ENCODE measurements at places on chromosomes 4 and X.

- H3K27ac ChIP-seq, result no peak overlapping the region
- DNase-seq, result no peak
- H3K27me3 ChIP-seq, result no peaks in the 10 kb centered on the region
- no peak overlapping the region for H3K4me3 ChIP-seq
Measured at GRCh38 chr4:37749398-37749988, 63.3 kb upstream of the RELL1 start.

DNA sequence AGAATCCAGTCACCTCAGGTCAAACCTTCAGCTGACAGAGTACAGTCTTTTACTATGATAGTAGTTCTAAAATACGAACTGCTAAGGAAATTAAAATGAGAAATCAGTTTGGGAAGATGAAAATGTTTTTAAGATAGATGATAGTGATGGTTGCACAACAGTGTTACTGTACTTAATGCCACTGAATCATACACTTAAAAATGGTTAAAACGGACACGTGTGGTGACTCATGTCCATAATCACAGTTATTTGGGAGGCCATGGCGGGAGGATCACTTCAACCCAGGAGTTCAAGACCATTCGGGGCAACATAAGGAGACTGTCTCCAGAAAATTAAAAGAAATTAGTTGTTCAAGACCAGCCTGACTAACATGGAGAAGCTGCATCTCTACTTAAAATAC lies 41.4 kb downstream of the ABHD18 start:
- no peak for DNase-seq
- no peak overlapping the region for H3K4me3 ChIP-seq
- H3K36me3 ChIP-seq, result peaks cover 4% of the 10 kb centered on the region
- no peak overlapping the region for H3K27ac ChIP-seq
- no peaks in the 10 kb centered on the region for H3K4me1 ChIP-seq

DNA sequence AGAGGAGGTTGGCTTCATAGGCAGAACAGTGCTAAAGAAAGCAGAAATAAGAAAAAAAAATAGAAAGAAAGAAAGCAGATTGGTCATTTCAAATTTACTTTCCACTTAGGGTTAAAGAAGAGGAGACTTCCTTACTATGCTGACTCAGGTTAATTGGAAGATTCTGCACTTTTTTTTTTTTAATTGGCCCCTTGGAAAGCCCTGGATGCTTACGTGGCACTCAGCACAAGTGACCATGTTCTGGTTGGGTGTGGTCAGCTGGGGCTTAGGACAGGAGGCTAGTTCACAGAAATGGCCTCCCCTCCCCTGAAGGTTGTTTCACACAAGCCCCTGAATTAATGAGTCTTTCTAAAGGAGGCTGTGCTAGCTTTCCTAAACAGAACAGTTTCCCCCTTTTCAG lies 14.5 kb downstream of the MAGEA9B start:
- no peak for DNase-seq
- H3K27ac ChIP-seq, result no peak overlapping the region
- peaks cover 11% of the 10 kb centered on the region for H3K4me1 ChIP-seq

GRCh38 chrX:13059637-13060499 lies 15.4 kb upstream of the FAM9C start:
- H3K27me3 ChIP-seq, result no peaks in the 10 kb centered on the region
- H3K36me3 ChIP-seq, result no peaks in the 10 kb centered on the region
- no peak for DNase-seq
- no peaks in the 10 kb centered on the region for H3K4me1 ChIP-seq

DNA sequence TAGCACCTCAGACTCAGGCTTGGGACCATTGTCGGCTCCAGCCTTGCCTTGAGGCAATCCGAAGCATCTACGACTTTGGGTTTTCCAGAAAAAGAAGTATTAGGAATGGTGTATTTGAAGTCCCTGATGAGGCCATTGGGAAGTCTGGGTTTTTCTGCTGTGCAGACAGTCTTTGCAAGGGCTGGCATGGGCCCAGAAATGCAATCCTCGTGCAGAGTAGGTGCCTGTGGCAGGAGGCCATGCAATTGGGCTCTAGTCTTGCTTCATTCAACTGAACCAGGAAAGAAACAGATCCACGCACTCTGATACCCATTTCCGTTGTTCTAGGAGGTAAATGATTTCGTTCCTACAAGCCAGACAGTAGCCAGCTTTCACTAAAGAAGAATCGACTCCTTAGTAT lies 12.4 kb downstream of the ZFP92 start:
- no peaks in the 10 kb centered on the region for H3K27me3 ChIP-seq
- H3K27ac ChIP-seq, result no peak overlapping the region
- no peak for DNase-seq

- peak overlapping the region; percentile 25 for H3K4me3 ChIP-seq
- H3K36me3 ChIP-seq, result peaks cover 6% of the 10 kb centered on the region
- no peaks in the 10 kb centered on the region for H3K4me1 ChIP-seq
- peaks cover 1% of the 10 kb centered on the region for H3K27me3 ChIP-seq
- no peak overlapping the region for H3K27ac ChIP-seq
- no peak for DNase-seq
Measured at GRCh38 chr4:7418131-7418943, 16.4 kb downstream of the PSAPL1 start.

GRCh38 chr4:132707955-132708354 lies 441.1 kb upstream of the PCDH10 start:
- no peaks in the 10 kb centered on the region for H3K27me3 ChIP-seq
- no peaks in the 10 kb centered on the region for H3K4me1 ChIP-seq
- DNase-seq, result no peak
- no peak overlapping the region for H3K4me3 ChIP-seq

DNA sequence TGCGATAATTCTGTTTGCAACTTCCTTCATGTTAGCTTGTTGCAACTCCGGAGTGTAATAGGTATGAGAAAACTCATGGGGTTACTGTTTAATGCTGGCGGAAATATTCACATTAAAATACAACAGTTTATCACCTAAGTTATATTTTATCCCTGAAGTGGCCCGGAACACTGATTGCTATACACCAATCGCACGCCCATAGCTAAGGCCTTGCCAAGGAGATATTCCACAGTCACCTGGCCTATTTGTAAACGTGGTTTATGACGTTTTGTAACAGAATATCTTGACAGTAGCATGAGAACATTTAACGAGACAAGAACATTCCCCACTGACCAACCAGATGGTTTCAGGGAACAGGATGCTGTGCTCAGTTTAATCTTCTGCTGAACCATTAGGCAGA lies 23.2 kb upstream of the FAM90A26 start:
- H3K27ac ChIP-seq, result no peak overlapping the region
- peaks cover 3% of the 10 kb centered on the region for H3K36me3 ChIP-seq
- no peak for DNase-seq
- no peak overlapping the region for H3K4me3 ChIP-seq
- peaks cover 5% of the 10 kb centered on the region for H3K27me3 ChIP-seq
- H3K4me1 ChIP-seq, result no peaks in the 10 kb centered on the region

GRCh38 chr4:25873632-25874129 lies 10.9 kb upstream of the SEL1L3 start:
- no peak overlapping the region for H3K4me3 ChIP-seq
- H3K27me3 ChIP-seq, result no peaks in the 10 kb centered on the region

DNA sequence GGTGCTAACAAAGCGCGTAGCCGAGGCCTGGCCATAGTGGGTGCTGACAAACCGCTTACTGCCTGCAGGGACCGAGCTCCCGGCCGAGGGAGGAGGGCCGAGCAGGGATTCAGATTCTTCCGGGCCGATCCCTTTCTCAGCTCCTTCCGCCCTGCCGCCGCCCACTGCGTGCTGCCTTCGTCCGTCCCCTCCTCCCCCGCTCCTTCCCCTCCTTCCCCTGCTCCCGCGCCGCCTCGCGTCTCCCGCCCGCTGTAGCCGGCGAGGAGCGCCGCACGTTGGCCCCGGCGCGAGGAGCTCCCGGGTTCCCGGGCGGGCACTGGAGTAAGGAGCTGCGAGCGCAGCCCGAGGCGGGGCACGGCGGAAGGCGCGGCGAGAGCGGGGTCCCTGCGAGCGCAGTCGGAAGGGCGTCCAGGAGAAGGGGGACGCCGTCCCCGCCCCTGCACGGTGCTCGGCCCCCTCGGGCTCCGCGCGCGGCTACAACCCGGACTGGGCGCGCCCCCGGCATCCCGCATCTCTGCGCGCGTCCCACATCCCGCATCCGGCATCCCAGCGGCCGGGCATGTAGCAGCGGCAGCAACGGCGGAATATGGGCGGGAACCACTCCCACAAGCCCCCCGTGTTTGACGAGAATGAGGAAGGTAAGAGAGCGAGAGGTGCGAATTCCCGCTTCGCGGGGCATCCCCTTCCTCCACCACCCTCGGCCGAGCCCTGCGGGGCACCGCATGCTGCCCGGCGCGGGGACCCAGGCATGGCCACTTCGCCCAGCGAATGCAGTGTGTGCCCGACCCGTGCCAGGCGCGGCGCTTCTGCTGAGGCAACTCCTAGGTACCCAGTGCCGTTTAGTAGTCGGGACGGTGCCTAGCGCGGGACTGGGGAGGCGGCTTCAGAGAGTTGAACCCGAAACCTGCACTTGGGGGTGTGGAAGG lies at the start of gene STK32B:
Gene STK32B (plus strand): TSS at position 203 of the 926 bp plus-strand sequence.
- no peak within 1 kb of the TSS for H3K27ac ChIP-seq
- DNase-seq, result peak; percentile 46
- peak within 1 kb of the TSS; percentile 88 for H3K4me3 ChIP-seq
- peaks cover 4% of the 10 kb centered on the region for H3K4me1 ChIP-seq
- peaks cover 14% of the 10 kb centered on the region for H3K27me3 ChIP-seq
- no peaks in the 10 kb centered on the region for H3K36me3 ChIP-seq

GRCh38 chr4:107050525-107051135 lies 14.5 kb upstream of the DKK2 start:
- H3K4me1 ChIP-seq, result no peaks in the 10 kb centered on the region
- no peak for DNase-seq
- no peak overlapping the region for H3K27ac ChIP-seq
- no peaks in the 10 kb centered on the region for H3K36me3 ChIP-seq
- peaks cover 2% of the 10 kb centered on the region for H3K27me3 ChIP-seq

DNA sequence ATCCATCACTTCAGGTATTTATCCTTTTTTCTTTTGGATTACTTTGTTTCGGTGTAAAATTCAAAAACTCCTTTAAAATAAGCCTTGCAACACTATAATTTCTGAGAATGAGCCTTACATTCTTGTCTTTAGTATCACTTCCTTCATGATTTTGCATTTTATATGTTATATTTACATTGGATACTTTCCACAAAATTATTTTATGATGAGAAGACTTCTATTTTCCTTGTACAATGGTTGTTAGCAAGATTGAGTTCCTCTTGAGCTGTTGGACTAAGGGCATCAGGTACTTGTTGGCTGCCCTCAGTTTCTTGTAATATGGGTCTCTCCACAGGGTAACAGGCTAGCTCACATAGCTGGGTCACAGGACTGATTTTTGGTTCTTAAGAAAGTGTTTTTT lies 22.7 kb upstream of the HPGDS start:
- no peaks in the 10 kb centered on the region for H3K27me3 ChIP-seq
- no peak overlapping the region for H3K27ac ChIP-seq
- no peaks in the 10 kb centered on the region for H3K36me3 ChIP-seq
- no peak overlapping the region for H3K4me3 ChIP-seq
- H3K4me1 ChIP-seq, result peaks cover 15% of the 10 kb centered on the region
- no peak for DNase-seq

DNA sequence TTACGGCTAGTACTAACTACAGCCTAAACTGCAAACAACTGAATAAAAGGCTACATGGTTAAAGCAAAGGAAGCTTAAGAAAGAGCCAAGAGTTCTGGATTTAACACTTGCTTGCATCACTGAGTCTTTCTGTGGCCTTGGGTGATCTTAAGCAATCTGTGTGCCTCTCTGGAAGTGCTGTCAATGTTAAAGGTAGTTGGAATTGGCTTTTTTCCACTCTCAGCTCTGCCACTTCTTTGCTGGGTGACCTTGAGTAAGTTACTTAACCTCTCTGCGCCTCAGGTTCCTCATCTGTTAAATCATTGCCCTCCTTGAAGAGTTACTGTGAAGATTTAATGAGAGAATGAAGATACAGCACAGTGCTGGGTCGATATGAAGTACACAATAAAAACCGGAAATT lies 15.7 kb downstream of the SLC2A9 start:
- H3K27me3 ChIP-seq, result no peaks in the 10 kb centered on the region
- H3K4me3 ChIP-seq, result no peak overlapping the region
- H3K4me1 ChIP-seq, result peaks cover 12% of the 10 kb centered on the region
- DNase-seq, result no peak
- no peak overlapping the region for H3K27ac ChIP-seq
- H3K36me3 ChIP-seq, result no peaks in the 10 kb centered on the region

DNA sequence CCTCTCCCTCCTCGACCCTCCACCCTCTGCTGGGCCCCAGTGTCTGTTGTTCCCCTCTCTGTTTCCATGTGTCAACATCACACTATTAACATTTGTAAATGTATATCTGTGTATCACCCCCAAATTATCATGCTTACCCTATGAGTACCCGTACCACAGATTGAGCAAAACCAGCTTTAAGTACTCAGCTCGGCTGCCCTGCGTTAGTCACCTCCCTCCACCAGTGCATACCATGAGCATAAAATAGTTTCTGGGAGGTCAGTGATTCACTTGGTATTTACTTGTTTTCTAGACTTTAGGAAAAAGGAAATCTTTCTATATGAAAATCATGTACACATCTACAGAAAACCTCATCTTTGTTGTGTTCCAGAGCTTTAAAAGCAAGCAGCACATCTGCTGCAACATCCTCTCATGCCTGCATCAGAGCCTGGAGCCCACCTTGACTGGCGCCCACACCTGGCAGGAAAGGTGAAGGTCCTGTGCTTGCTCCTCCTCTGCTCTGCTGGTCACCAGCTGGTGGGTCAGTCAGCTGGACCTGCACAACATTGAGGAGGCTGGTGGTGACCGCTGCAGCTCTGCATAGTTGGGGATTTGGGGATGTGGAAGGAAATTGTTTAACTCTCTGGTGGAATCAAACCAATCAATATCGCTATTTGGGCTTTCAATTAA lies 214.4 kb upstream of the KLF3 start:
- H3K27me3 ChIP-seq, result no peaks in the 10 kb centered on the region
- no peak overlapping the region for H3K27ac ChIP-seq
- H3K36me3 ChIP-seq, result peaks cover 7% of the 10 kb centered on the region
- no peak overlapping the region for H3K4me3 ChIP-seq
- no peaks in the 10 kb centered on the region for H3K4me1 ChIP-seq

DNA sequence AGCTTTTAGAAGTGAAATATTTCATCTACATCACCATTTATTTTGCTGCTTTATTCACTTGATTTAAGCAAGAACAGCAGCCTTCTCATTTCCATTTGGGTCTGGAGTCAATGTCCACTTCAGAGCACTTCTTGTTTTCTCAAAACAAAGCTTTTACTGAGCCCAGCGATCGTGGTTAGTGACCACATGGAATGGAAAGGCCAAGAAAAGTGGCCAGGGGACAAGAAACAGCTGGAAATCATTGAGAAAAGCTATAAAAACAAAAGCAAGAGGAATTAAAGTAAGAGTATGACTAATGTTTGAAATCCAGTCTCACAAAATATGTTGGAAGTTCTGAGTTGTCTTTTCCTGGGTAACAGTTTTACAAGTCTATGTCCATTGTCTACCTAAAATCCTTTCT lies 328.4 kb upstream of the INTU start:
- no peak overlapping the region for H3K4me3 ChIP-seq
- no peak overlapping the region for H3K27ac ChIP-seq
- no peak for DNase-seq
- no peaks in the 10 kb centered on the region for H3K36me3 ChIP-seq

- H3K4me1 ChIP-seq, result peaks cover 14% of the 10 kb centered on the region
- H3K4me3 ChIP-seq, result no peak overlapping the region
- peaks cover 9% of the 10 kb centered on the region for H3K27me3 ChIP-seq
- no peak overlapping the region for H3K27ac ChIP-seq
- peaks cover 4% of the 10 kb centered on the region for H3K36me3 ChIP-seq
Measured at GRCh38 chr4:4762909-4763821, 96.3 kb upstream of the MSX1 start.

Measured in endothelial cell (in vitro differentiated cells).